T-helper 22 cell (primary cell): ENCODE measurements at places on chromosomes 2 and 18.

- DNase-seq = peak; percentile 56
These were observed 24.9 kb downstream of the BIN1 start for GRCh38 chr2:127081826-127082633.

GRCh38 chr2:127085317-127085681, 21.7 kb downstream of the BIN1 start:
- no peak for DNase-seq

GRCh38 chr2:241877989-241878970, 8.8 kb downstream of the RTP5 start:
- DNase-seq = peak; percentile 52

DNA sequence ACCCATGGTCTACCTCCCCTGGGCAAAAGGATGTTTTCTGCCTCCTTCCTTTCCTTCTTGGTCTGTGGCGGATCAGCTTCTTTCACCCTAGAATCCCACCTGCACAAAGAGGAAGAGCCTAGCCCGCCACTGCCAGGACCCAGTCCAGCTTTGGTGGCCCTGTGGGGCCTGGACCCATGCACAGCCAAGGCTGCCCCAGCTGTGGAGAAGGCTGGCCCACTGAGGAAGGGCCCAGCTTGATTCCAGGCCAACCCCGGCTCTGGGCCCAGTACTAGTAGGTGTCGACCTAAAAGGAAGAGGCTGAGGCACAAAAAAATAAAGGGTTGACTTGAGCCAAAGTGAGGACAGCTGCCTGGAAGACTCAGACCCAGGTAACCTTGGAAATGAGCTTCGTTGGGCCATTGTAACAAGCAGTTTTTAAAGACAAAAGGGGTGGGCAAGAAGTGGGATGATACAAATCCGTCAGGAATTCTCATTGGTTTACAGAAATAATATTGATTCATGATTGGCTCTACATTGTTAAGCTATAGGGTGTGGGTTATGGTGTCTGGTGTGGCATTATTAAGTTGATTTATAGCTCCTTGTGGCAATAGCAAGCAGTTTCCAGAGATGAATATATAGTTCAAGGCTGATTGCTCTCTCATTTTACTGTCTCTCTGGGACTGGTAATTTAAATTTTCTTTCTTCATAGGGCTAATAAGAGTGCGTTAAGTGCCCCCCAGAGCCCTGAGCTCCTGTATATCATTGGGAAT, 29.8 kb upstream of the MAL start:
- DNase-seq = no peak

- no peak for DNase-seq
These were observed 203.6 kb downstream of the L3MBTL4 start for GRCh38 chr18:6211174-6211504.

- no peak for DNase-seq
These were observed 49.1 kb downstream of the SLC9A4 start for GRCh38 chr2:102522162-102522561.

DNA sequence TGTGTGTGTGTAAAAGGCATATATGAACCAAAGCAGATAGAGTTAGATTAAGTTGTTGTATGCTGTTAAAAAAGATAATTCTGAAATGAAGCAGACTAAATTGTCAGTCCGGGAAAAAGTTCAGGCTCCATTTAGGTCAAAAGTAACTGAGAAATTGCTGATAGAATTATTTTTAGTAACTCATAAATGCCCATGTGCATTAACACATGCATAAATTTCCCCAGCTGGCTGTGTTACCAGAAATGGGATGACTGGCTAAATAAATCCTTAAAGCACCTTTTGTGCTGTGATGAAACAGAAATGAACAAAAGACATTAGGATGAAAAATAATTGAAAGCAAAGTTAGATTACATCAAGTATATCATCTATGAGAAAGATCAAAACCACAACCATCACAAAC, 111.3 kb downstream of the NYAP2 start:
- DNase-seq = no peak

GRCh38 chr2:60318544-60318943, 234.9 kb downstream of the BCL11A start:
- no peak for DNase-seq

- DNase-seq = no peak
These were observed 117.9 kb downstream of the SPHKAP start for GRCh38 chr2:228063558-228063957.

- no peak for DNase-seq
These were observed 126.0 kb upstream of the ACVR2A start for GRCh38 chr2:147718831-147719230.
